ENCODE measurements at places on chromosomes 7 and 10.

GRCh38 chr7:33903791-33904680, 1.3 kb upstream of the BMPER start:
- DNase-seq, result no peak

- DNase-seq, result no peak
These were observed 33.4 kb downstream of the TAS2R41 start for GRCh38 chr7:143510854-143511592.

DNA sequence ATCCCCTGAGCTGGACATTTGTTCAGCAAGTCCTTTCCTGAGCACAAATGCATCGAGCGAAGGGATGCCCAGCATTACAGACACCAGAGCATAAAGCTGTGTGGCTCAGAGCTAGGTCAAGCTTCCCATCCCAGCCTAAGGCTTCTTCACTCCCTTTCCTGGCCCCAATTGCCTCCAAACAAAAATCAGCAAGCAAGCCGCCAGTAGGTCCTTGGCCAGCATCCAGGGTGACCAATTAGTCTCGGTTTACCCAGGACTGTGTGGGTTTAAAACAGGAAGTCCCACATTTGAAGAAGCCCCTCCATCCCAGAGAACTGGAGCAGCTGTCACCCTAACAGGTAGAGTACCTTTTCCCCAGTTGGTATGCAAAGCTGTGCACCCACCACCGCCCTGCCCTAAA, 51.2 kb downstream of the PRKAG2 start:
- no peak for DNase-seq

GRCh38 chr7:140060243-140060630, 2.5 kb downstream of the PARP12 start:
- DNase-seq, result no peak

DNA sequence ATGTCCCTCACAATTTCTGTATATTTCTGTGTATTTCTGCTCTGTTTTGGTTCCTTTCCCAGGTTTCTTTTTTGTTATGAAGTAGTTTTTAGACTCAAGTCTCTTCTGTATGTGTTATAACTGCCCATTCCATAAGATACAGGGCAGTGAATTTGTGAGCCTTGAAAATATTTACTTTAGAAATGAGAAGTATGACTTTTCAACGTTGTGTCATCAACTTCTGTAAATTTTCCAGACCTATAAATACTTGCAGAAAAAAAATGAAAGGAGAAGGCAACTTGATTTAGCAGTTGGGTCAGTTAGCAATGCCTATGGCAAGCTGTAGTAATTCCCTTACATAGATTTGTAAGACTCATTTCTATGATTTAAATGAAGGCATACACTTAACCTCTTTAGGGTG, 11.5 kb downstream of the EGFR start:
- DNase-seq, result no peak

DNA sequence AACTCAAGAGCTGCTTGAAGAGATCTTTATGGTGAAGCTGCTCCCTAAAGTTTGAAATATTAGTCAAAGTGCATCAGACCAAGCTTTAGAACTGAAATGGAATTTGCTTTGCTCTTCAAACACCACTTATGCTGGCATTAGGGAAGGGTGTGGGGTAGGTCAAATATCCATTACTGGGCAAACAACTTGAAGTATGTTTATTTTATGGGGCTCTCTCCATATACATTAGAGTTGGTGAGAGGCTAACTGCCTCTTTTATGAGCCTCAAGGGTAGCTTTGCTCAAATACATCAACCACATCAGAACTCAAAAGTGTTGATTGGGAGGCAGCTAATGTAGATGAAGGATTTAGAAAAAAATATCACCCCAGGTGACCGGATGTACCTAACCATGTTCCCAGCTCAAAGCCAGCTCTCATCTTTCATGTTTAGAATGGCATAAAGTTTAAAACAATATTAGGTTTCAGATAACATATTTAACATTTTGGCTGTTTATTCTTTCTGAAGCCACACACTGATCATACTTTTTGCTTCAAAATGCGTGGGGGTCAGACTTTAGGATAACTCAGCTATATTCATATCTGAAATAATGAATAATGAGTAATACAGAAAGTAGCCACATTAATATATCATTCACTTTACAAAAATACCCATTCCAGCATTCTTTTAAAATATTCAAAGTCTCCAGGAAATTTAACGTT, 318.6 kb downstream of the PTEN start:
- no peak for DNase-seq

GRCh38 chr7:89264126-89264525, 468.6 kb upstream of the TEX47 start:
- no peak for DNase-seq

- DNase-seq, result no peak
These were observed 37.0 kb downstream of the GSDME start for GRCh38 chr7:24720283-24720682.

- no peak for DNase-seq
These were observed 198.3 kb downstream of the RPS24 start for GRCh38 chr10:78231939-78232338.

DNA sequence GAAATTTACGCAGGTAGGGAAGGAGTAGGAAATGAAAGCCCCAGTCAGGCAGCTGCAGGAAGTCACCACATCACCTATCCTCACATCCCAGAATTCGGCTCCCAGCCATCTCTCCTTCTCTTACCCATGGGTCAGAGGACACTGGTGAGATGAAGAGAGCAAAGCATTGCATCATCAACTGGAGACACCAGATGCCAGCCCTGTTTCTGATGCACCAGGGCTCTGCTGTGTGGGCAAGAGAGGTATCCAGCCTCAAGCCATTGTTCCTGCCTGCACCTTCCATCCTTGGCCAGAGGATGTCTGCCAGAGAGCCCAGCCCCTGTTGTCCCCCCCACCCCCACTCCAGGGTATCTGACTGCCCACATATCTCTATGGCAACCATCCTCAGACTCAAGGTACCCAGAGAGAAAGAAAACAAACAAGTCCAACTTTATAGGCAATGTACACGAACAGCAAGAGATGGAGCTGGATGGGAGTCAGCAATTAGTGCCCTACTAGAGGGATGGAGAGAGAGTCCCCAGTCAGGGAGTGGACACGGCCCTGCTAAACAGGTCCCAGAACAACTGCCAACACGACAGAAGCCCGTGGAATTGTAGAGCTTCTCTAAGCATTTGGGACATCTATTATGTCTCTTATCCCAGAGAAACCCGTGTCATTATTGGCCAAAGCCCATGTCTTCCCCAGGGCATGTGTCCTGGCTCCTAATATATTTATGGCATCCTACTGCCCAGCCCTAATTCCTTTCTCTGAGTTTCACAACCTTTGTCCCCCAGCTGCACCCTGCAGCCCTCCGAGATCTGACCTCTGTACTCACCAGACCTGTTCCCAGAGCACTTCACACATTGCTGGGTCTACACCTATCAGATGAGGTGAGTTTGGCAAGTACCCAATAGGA, 2.8 kb downstream of the CAMK2G start:
- DNase-seq, result no peak

- no peak for DNase-seq
These were observed 7.9 kb upstream of the NUDCD3 start for GRCh38 chr7:44498230-44498954.

GRCh38 chr7:47654672-47655298, 72.9 kb upstream of the TNS3 start:
- no peak for DNase-seq

GRCh38 chr10:84429926-84430520, 101.6 kb downstream of the CCSER2 start:
- DNase-seq, result peak; percentile 17

- DNase-seq, result no peak
These were observed 331.5 kb upstream of the NPVF start for GRCh38 chr7:25559581-25560367.

DNA sequence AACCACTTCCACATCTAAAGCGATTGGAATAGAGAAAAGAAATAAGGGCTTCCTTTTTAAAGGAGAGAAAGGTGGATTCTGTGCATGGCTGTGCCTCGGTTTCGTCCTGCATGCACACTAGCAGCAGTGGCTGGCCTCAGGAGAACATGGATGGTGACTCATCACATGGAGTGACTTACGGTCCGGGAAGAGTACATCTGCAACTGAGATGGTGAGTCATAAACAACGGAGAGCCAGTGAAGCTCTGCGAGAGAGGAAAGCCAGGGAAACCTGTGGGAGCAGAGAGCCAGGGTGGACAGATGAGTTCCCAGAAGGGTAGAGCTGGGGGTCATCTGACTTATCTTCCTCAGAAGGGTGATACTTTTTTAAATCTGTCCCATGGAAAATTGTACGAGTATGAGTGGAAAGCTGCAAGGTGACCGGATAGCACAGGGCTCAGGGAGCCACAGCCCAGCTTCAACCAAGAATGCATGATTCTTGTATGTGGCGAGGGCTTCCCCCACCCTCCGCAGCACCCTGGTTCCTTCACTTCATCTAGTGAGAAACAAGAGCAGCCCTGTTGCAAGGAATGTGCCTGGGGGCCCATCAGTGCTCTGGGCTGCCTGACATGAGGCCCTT, 259.1 kb downstream of the KLF6 start:
- no peak for DNase-seq

DNA sequence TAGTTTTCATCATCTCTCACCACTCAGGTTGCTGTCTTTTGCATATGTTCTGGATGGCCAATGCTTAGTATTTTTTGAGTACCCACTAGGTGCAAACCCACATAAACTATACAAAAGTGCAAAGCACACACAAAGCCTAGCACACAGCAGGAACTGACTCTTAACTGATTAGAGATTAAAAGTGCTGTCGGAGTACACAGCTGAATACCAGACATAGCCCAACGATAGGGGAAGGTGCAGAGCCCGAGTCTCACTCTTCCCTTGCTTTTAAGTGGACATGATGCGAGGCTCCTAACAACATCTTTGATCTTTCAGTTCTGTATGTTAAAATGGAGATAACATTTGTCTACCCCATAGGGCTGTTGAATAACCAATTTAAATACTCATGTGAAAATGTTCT, 90.8 kb downstream of the DPY19L1 start:
- DNase-seq, result no peak

GRCh38 chr10:1661859-1662437, 75.4 kb downstream of the ADARB2 start:
- DNase-seq, result no peak

DNA sequence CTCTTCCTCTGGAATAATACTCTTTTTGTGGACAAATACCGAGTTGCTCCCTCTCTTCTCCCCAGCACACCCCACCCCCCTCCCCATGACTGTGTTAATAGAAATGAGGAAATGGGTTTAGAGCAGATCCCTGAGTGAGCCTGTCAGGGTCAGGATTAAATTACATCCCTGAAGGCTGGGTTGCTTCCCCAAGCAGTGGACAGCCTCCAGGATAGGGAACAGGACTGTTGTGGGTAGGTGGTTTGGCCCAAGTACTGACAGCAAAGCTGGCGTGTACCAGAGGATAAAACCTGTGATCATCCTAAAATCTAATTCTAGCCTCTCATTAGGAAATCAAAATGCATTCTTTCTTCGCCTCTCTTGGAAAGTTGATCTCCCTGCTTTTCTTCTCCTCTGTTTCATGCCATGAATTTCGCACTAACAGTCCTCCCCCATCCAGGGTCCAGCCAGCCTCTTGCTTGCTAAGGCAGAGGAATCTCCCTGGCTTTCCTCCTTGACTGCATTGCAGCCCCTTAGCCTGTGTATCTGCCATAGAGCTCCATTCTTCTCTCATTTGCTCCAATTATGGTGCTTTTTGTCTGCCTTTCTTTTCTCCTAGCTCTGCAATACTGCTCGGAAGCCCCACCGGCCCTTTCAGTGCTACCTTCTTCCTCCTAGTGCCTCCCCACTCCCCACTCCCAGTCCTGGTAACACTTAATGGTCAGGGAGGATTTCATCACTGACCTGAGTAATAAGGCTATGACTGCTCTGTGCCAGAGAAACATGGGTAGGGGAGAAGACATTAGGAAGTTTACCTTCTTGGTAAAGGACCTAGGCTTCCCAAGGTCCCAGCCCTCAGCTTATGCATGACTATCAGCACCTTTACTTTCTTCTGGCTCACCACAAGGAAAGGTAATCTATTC, 8.4 kb downstream of the LRRC4 start:
- DNase-seq, result no peak

DNA sequence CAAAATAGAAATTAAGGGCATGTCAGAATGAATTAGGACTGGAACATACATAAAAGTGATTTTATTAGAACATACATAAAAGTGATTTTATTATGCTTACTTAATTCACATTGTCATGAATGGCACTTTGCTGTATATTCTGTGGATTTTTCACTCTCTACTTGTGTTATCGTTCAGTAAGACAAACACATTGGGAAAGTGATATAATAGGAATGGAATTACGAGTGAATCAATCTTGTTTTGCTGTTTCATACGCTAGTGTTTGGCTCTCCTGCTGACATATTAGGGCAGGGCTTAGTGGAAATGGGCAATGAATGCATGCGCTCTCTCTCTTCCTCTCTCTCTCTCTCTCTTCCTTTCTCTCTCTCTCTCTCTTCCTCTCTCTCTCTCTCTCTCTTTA, 561.1 kb downstream of the ACTR3B start:
- no peak for DNase-seq

Data from caudate nucleus (tissue), 63 donors.